ENCODE measurements at places on chromosomes 3 and 15.

DNA sequence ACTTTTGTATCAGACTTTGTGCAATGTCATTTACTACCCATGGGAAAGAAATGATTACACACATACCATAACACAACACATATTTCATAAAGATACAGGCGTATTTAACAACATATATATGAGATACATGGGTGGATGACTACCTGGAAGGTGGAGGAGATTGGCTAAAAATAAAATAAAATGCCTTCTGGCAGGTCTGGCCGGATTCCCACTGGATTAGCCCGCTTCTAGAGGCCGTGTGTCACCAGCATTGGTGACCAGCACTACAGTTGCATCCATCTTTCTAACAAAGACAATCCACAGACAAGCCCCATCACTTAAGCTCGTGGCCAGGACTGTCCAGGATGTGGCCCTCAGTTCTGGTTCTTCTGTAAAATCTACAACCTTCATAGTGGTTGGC, 21.0 kb upstream of the SEC22A start:
- DNase-seq, result no peak

DNA sequence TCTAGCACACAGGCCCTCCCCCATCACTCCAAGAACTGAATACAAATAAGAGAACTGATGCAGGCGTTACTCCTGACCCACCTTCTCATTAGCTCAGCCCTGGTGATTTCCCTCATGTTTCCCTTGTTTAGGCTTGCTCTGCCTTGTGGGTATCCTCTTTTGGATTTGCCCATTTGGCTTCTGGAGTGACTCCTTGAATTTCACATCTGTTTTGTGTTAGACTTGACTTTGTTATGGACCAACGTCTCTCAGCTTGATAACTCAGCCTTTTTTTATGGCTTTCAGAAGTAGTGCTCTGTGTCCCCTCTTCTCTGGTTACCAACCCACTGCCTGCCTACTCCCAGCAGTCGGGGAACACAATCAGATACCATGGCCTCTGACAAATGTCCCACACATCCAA, 11.3 kb upstream of the TMOD3 start:
- no peak for DNase-seq

DNA sequence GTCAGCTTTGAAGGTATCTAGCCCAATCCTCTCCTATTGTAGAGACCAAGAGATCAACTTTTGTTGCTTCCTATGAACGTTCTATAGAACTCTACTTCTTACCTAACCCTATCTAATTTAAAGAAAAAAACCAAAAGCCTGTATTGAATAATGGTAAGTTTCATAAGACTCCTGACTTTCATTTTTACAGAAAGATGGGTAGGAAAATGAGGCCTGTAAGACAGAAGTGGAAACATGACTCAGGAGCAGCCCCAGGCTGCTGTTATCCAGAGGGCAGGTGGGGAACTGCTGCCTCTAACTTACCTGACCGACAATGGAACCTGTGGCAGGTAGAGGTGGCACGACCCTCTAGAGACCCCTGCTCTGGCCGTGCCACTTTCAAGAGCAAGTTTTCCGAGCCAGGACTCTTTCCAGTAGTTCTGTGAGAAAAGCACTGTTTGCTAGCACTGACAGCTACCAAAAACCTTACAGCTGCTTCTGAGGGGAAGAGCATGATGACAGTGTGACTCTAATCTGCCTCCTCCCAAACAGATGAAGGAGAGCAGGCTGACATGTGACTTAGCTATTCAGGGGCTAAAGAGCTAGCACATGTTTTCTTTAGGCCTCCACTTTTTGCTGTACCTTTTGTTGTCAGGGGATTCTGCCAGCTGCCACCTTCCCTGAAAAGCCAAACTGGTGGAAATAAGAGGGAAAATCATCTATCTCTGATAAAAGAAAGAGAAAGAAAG, 17.5 kb downstream of the POPDC2 start:
- DNase-seq, result no peak

- no peak for DNase-seq
Observed at GRCh38 chr3:178386401-178386800, 149.8 kb upstream of the KCNMB2 start.

DNA sequence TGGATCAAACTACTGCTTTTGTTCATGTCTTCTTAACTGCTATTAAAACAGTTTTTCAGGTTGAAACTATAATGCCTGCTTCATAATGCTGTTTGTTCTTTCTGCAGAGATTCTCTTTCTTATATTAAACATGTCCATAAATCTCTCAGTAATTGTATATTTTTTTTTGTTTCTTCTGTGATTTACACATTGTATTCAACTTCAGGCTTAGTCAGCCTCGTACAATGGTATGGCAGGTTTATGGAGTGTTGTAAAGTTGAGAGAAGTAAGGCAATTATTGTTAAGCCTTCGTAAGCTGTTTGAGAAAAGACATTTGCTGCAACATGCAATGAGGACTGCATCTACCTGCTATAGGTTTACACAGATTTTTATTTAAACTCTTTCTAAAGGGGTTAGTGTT, 977.1 kb downstream of the DIPK2A start:
- no peak for DNase-seq

DNA sequence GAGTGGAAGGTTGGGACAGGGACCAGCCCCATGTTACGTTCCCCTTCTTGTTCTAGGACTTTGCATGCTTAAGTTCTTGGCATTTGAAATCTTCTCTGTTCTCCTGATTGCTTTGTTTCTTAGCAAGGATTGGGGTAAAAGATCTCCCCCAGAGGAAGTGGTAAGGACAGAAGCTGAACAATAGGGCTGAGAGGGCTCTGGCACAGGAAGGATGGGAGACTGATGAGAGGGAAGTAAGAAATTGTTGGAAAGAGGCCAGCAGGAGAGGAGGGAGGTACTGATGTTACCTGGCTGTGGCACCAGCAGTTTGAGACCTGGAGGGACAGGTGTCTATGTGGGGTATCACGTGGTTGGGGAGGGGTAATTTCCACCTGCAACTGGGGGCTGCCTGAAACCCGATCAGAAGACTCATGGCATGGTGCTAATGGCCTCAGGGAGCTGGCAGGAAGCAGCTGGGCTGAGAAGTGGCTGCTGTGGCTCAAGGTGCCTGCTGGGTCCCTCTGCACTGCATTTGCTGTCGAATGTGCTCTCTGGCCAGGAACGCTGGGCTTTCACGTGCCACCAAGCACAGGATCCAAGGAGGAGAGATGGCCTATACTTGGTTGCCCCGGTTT, 108.4 kb downstream of the LSM3 start:
- peak; percentile 55 for DNase-seq

GRCh38 chr15:50687302-50687902, 805 bp upstream of the TRPM7 start:
- no peak for DNase-seq

DNA sequence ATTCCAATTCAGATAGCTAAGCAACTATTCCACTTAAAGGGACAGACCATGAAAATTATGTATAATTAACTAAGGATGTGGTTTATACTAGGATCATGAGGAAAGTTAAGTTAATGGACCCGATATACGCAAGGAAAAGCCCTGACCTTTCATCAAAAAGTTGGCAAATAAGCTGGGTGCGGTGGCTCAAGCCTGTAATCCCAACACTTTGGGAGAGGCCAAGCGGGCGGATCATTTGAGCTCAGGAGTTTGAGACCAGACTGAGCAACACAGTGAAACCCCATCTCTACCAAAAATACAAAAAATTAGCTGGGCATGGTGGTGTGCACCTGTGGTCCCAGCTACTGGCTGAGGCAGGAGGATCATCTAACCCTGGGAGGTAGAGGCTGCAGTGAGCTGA, 39.6 kb downstream of the SCAP start:
- DNase-seq, result no peak

DNA sequence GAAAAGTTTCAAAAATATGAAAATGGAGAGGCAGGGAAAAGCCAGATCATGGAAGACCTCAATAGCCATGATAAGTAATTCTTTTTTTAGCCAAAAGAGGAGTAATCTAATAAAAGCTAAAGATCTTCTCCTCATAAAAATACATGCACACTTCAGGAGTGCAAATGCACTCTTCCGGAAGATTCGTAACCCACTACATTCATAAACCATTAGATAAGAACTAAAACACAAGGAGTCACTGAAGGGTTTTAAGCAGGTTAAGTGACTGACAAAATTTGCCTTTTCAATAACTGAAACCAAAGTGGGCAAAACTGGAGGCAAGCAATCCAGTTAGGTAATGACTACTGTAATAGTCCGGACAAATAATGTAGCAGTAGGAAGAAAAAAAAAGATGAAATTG, 46.0 kb downstream of the UBE3A start:
- DNase-seq, result no peak

DNA sequence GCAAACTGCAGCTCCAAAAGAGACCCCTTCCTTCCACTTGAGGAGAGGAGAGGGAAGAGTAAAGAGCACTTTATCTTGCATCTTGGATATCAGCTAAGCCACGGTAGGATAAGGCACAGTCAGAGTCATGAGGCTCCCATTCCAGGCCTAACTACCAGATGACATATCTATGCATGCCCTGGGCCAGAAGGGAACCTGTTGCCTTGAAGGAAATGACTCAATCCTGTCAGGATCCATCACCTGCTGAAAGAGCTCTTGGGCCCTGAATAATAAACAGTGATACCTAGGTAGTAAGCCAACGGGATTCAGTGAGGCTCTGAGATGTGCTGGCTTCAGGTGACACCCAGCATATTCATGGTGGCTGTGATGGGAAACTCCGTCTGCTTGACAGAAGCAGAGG, 118.5 kb upstream of the EPHA3 start:
- no peak for DNase-seq

DNA sequence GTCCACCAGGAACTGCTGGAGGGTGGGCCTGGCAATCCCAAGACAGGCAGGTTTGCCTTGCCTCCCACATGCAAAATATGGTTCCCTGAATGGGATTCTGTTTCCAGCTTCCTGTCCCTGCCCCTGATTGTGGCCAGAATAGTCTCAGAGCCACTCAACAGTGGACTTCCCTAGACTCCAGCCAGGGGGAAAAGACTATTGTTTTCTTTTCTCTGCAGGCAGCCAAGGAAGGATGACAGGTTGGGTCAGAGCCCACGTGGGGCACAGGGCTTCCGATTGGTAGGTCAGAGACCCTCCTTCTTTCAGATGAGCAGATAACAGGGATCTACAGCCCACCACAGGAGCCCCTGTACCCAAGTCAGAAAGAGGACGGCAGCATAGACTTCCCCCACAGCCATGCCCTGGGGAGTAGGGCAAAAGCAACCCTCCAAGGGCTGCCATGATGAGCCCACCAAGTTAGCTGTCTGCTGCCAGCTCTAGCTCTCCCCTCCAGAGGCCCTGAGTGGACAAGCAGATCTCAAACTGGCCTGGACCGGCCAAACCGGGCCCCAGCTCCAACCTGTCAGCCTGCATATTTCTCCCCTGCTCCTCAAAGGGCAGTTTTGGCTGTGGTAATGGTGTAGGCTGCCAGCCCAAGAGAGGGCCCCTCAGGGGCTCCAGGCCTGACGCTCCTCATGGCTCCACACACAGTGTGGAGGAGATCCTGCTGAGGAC, 6.4 kb downstream of the TLR9 start:
- DNase-seq, result no peak

- DNase-seq, result no peak
Observed at GRCh38 chr3:67037615-67038014, 39.5 kb downstream of the KBTBD8 start.

DNA sequence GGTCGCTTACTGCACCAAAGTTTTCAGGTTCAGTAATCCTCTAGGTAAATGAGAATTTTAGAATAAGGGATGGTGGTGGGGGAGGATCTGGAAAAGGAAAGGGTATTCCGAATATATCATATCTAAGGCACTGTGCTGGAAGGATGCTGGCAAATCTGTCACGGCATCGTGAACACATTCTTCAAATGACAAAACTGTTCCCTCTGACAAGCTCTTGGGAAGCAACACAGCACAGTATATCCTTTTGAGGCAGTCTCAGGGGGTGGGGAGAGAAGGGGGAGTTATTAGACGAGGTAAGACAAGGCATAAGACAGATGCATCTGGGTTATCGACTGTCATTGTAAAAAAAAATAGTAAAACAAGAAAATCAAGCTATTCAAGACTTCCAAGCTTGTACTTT, 289.6 kb upstream of the LRRN1 start:
- no peak for DNase-seq

- DNase-seq, result no peak
Observed at GRCh38 chr3:156548902-156549301, 6.0 kb downstream of the SSR3 start.

Measured in DMS79 (cell line).